ENCODE measurements at places on chromosomes 16 and 17.

DNA sequence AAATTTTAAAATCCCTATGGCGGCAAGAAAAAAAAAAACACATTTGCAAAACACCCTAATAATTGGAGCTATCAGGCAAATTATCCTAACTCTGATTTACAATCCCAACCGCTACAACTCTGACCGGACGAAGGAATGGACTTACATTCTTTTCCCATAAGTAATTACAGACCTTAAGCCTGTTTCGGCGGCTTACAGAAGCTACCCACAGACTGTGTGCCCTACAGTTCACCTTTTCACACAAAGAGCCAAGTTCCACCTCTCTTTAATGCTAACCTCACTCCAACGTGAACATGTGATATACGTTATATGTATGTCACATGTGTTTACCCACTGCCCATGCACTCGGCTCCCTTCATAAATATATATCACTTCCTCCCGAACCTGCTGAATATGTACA, 8.7 kb upstream of the MEAK7 start:
- DNase-seq = no peak

DNA sequence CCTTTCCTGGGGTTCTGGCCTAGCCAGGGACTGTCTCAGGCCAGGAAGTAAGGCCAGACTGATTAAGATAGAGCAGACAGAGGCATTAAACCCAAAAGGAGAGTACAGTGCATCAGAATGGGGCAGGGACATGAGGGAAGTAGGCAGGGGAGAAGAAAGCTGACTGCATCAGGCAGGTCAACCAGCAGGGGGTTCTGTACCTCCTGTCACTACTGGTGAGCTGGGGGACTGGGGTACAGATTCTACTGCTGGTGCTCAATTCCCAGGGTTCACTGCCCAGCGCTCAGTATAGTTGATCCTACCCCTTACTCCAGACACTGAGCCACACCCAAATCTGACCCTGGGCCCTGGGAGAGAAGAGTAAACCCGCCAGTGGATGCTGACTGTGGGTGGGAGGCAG, 12.9 kb upstream of the MTMR4 start:
- DNase-seq = no peak

DNA sequence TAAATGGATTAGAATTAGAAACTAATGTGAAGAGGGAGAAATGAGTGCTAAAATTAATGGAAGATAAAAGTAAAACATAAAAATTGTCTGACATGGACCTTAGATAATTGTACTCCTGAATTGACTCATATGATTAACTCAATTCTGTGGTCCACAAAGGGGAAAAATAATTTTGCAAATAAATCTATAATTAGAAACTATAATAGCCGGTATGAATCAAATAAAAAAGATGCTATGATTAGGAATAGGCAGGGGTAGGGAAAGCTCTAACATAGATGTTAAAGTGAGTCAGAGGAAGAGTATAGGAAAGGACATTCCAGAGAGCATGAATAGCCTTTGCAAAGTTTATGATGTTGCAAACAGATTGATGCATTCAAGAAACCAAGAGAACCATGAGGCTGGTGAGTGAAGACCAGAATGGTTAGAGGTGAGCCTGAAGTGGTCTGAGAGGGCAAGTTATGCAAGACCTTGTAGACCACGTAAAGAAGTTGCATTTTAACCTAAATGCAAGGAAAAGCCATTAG, 262.1 kb upstream of the CA10 start:
- DNase-seq = no peak

- no peak for DNase-seq
These were observed 30.2 kb downstream of the TANC2 start for GRCh38 chr17:62996221-62996620.

DNA sequence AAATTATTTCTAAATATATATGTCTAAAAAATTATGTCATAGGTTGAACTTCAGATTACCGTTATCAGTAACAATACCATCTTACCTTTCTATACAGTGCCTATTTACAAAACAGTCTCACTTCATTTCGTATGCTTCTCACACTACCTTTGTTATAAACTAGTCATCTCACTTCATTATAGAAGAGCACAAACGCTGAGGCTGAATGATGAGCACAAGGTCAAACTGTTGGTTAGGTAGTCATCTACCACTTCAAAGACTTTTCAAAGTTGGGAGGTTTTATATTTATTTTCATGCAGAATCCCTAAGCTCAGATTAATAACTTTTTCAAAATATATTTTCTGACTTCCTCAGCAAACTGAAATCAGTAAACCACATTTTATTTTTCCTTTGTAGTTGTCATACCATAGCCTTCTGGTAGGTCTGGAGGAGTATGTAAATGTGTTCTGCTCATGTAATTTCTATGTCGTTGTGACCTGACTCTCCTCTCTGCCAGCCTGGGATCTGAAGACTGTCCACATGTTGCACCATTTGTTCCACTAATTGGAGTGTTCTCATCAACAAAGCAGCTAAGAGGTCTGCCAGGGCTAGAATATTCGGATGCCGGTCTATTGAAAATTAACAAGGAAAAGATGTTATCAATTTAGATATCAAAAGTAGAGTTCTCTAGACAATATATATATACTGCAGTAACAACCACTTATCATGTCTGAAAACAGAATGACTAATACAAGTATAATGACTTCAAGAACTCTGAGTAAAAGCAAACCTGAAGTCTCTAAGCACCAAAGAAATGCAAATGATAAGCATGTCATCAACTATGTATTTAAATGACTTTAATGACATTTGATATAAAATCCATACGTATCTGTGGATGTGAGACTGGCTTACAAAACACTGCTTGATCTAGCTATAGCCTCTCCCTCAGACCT, 73.9 kb downstream of the CEP95 start:
- no peak for DNase-seq
